ENCODE measurements at places on chromosomes 7 and 10.

DNA sequence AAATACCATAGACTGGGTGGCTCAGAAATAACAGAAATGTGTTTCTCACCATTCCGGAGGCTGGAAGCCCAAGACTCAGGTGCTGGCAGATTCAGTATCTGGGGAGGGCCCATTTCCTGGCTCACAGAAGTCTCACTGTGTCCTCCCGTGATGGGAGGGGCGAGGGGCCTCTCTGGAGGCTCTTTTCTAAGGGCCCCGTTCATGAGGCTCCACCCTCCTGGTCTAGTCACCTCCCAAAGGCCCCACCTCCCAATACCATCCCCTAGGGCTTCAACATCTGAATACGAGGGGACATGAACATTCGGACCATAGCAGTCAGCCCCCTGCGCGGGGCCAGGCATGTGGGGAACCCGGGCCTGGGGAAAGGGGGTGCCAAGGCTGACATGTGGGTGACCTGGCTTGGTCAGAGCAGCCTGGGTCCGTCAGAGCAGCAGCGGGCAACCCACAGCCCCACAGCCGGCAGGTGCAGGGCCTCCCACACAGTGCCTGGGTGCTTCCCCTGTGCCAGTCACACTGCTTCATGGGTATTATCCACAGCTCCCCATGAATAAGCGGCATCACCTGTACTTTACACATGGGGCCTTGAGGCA is 13.3 kb upstream of the CNPY1 start:
- DNase-seq = no peak

DNA sequence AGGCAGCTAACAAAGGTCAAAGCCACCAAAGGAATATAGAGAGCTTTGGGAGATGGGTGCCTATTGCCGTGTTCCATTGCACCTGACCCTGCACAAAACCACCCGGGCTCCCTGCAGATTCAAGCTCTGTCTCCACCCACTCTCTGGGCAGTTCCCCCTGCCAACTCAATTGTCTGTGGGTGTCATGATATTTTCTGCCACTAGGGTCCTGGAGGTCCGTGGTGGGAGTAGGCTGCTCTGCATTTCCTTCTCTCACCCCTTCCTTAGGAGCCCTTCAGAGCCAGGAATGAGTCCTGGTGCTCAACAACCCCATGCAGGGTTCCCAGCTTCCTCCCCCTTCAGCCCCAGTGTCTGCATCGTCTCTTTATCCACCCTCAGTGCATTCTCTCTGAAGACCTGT is 34.1 kb downstream of the PNLIPRP2 start:
- no peak for DNase-seq

- DNase-seq = no peak
Observed at GRCh38 chr7:74455291-74455804, 1.6 kb downstream of the GTF2IRD1 start.

DNA sequence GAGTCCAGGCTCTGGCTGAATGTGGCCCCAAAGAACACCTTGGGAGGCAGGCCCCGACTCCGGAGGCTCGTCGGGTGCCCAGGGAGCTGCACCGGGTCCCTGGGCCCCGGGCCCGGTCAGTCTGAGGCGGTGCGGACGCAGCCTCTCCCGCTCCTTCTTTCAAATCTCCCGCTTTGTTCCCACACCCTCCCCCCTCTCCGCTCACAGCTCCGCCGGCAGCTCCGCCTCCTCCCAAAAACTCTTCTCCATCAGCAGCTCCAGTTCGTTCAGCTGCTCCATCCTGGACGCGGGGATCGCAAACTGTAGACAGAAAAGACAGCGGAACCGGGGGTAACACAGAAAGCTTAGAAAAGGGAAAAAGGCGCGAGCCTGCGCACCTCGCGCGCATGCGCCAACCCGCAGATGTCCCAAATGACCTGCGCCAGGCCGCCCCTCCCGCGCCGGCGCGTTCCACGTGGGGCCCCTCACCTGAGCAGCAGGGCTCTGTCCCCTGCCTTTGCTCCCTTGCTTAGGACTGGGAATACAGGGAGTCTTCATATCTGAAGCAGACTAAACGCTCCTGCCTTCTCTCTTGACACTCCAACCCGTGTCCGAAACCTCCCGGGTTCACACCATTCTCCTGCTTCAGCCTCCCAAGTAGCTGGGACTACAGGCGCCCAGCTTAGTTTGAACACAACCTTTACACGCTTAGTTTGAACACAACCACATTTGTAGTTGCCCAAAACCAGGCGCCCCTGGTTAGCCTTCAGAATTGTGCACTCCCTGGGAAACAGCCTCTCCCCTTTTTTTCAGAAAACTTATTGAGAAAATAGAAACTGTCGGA is at the start of gene DNA2:
TSS of gene DNA2 (minus strand) at position 388 of the 823 bp plus-strand sequence. CDS start at position 279, 109 bp downstream.
- DNase-seq = peak; percentile 64

DNA sequence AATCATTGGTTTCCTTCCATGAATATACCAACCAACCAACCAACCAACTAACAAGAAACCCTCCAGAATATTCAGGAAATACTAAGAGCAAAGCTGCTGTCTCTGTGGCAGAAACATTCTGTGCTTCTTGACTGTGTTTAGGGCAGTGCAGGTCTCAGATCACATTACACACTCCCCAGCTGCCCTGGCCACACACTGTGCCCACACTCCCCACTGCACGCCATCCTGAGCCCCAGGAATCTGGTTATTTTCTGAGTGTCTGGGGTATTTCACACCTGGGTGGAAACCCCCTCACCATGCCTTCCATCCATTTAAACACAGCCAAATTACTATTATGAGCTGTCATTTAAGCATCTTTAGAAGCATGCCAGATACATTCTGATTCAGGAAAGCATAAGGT is 183.7 kb upstream of the ANK3 start:
- no peak for DNase-seq

- DNase-seq = no peak
Observed at GRCh38 chr10:104253606-104254410, 884 bp upstream of the GSTO1 start.
